Activated gamma-delta T cell treated with Interleukin-2 at 50 U/mL for 16 hours (primary cell): ENCODE measurements at places on chromosomes 5 and 9.

GRCh38 chr5:150320044-150320613, 17.4 kb upstream of the ARSI start:
- no peak for DNase-seq

DNA sequence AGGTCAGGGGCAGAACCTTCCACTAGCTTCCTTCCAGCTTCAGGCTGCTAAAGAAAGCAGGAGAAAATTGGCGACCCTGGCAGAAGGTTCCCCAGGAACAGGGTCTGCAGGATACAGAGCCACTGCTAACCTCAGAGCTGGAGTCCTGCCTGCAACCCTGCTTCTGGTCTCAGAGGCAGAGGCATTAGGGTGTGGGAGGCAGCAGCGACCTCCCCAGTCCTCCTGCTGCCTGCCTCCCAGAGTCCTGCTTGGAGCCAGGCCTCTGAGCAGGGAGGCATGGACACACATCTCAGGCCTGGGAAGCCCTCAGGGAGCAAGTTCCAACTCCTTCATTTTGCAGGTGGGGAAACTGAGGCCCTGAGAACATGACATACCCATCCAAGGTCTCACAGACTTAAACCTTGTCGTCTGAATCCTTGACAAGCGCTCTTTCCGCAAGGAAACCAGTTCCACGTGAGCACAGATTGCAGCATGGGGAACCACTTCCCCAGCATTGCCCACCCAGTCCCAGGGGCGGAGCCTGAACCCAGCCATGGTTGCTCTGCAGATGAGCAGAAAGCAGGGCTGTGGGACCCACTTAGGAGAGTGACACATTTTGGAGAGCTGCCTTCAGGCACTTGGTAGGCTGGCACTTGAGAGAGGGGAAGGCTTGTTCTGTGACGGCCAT, 28.2 kb upstream of the HAND1 start:
- no peak for DNase-seq

GRCh38 chr5:10576790-10577189, 12.9 kb downstream of the ANKRD33B start:
- no peak for DNase-seq

- no peak for DNase-seq
Observed at GRCh38 chr5:67802766-67803165, 412.8 kb upstream of the PIK3R1 start.

GRCh38 chr9:131555841-131556673, 10.7 kb downstream of the PRRT1B start:
- no peak for DNase-seq

GRCh38 chr5:178080618-178081410, 32.5 kb upstream of the N4BP3 start:
- DNase-seq = no peak

GRCh38 chr9:72396247-72397091, 31.5 kb upstream of the ZFAND5 start:
- DNase-seq = no peak

DNA sequence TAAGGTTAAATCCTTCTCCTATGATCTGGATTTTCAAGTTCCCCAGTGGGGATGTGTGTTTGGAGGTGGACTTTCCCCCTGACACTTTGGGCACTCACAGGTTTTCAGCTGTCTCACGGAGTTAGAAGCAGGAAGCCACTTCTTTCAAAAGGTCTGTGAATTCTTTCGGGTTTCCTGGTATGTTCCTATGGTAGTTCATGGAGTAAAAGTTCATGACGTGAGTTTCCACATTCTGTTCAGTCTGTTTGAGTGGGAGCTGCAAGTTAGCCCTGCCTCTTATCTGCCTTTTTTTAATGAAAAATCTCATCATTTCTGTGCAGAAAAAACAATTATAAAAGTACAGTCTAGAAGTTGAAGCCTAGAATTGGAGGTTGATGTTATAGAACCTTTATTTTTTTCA, 24.9 kb upstream of the SNCAIP start:
- no peak for DNase-seq

DNA sequence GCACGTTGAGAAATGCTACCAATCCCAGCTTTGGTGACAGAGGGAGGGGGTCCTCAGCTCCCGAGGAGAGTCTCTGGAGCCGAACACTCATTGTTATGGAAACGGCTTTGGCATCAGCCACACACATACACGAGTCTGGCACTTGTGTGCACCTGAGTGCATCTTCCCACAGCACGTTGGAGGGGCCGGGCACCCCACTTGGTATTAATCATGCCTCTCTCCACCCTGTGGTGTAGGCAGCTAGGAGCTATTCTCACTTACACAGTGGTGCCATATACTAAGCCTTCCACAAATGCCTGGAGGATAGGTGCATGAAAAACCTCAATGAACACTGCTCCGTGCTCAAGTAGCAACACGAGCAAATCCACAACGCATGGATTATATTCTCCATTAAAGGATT, 133.9 kb upstream of the PANK3 start:
- DNase-seq = no peak

DNA sequence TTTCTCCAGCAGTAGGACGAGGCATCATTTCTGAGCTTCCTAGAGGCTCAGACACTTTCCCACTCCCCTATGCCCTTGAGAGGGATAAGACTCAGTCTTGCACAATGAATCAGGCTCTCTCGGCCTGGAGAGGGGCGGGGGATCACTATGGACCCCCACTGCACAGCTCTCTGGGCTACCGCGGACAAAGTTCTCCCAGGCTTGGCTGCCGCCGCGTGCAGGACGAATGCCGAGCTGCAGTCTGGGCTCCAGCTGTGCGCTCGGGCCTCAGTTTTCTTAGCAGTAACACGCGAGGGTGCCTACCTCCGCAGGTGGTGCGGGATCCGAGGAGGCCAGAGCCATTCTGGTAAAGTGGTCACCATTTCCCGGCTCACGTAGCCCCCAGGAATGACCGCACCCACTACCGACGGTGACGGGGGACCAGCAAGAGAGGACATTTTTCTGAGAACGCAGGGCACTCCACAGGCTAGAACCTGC, 3.4 kb upstream of the MYORG start:
- no peak for DNase-seq

GRCh38 chr5:102792705-102793104, 37.6 kb downstream of the PAM start:
- no peak for DNase-seq

DNA sequence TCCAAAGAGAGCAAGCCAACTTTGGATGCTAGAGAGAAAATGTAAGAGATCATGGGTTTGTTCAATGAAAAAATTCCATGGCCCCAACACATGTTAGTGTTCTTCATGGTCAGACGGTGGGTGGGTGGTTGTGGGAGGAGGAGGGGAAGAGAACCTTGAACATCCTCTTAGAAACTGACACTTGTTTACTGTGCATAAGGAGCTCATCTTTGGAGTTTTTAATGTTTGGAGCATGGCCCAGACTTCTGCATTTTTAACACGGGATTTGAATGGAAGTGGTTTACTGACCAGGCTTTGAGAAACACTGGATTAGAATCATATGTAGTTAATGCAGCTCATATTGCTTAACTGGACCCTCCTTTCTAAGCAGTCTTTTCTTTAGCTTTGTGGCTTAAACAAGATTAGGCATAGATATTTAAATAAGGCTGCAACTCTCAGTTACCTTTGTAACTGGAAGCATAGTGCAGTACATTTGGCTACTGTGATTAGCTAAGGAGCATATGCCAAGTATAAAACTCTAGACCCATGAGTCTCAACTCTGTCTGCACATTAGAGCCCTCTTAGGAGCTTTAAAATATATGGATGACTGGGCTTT, 60.1 kb downstream of the FOCAD start:
- no peak for DNase-seq

GRCh38 chr9:94648185-94648584, 8.9 kb upstream of the FBP1 start:
- DNase-seq = no peak

DNA sequence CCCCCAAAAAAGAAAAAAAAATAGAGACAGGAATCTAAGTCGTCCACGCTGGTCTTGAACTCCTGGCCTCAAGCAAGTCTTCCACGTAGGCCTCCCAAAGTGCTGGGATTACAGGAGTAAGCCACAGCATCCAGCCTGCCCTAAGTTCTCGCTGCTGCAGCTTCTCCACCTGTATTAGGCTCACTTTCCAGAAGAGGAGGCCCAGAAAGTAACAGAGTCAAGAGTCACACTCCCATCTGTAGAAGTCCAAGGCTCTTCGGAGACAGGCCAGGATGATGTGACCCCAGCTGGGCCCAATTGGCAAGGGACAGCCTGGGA, 1.8 kb downstream of the EEIG1 start:
- DNase-seq = no peak

DNA sequence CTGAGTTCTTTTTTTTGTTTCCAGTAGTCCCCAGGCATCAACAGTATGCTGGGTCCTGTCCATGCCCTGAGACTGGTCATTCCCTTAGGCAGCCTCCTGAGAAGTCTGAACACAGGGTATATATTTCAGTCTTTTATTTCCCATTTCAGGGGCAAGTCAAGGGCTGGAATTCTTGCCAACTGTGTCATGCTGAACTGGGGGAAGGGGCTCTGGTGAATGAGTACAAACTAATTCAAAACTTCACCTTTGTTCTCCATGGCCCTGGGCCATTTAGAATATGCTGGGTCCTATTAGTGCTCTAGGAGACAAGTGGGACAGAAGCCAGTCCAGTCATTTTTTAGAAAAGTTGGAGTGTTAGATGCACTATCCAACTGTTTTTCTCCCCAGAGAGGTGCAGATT, 170.3 kb downstream of the TMC1 start:
- DNase-seq = no peak

GRCh38 chr9:134752471-134753168, 111.0 kb downstream of the COL5A1 start:
- no peak for DNase-seq

DNA sequence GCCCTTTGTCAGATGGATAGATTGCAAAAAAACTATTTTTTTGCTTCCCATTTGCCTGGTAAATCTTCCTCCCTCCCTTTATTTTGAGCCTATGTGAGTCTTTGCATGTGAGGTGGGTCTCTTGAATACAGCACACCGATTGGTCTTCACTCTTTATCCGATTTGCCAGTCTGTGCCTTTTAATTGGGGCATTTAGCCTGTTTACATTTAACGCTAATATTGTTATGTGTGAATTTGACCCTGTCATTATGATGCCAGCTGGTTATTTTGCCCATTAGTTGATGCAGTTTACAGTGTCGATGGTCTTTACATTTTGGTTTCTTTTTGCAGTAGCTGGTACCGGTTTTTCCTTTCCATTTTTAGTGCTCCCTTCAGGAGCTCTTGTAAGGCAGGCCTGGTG, 13.0 kb upstream of the DEPDC1B start:
- DNase-seq = no peak

DNA sequence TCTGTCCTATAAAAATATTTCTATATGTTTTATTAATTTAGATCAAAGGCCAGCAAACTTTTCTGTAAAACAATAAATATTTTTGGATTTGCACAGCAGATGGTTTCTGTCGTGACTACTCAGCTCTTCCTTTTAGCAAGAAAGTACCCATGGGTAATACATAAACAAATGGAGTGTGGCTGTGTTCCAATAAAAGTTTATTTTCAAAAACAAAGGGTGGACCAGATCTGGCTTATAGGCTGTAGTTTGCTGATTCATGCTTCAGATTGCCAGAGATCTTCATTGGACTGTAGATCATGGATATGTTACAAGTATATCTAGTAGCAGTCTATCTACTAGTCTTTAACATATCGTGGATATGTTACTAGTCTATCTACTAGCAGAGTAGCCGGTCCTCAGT, 590.5 kb downstream of the CSNK1G3 start:
- DNase-seq = no peak

DNA sequence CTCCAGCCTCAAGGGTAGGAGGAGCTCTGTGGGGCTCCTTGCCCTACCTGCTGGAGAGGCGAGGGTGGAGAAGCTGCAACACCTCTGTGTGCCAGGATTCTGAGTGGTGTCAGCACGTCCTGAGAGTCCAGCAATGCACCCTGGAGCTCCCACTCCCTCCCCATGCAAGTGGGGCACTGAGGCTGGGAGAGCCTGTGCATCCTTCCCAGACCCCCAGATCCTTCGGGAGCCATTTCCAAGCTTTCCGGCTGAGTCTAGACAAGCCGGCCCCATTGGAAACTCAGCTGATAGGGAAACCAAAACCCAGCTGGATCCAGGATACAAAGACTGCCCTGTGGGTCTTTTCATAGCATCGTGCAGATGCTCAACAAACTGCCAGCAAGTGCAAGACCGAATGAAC, 1.8 kb downstream of the FAM163B start:
- DNase-seq = no peak

DNA sequence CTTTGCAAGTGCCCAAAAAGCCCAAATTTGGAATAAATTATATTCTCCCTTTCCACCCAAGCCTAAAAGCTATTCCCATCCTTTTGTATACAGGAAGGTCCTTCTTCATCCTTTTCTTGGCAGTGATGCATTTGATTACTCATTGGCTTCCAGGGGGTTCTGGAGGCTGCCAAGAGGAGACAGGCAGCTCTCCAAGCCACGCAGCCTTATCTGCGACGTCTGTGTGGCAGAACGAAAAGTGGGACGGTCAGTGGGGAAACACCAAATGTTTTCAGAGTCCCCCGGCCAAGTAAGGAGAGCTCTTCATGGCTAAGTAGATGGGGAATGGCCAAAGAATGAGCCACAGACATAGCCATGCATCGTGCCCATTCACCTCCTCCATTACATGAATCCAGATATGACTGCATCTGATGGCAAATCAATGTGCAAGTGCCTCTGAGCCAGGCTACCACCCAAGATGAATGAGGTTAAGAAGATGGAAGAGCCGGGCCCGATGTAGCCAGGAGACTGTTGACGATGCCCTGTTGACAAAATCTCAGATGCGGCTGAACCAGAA, 12.1 kb downstream of the ADAM19 start:
- no peak for DNase-seq

DNA sequence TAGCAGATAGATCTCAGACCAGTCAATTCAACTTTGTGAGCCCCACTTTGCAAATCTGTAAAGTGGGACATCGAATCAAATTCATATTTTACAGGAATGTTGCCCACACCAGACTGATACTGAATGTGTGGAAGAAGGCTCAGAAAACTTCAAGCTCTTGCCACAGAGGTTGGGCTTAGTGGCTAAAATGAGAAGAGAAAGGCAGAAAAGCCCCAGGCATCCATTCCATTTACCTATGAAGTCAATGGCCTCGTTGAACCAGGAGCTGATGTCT, 1.7 kb downstream of the DUSP1 start:
- no peak for DNase-seq

DNA sequence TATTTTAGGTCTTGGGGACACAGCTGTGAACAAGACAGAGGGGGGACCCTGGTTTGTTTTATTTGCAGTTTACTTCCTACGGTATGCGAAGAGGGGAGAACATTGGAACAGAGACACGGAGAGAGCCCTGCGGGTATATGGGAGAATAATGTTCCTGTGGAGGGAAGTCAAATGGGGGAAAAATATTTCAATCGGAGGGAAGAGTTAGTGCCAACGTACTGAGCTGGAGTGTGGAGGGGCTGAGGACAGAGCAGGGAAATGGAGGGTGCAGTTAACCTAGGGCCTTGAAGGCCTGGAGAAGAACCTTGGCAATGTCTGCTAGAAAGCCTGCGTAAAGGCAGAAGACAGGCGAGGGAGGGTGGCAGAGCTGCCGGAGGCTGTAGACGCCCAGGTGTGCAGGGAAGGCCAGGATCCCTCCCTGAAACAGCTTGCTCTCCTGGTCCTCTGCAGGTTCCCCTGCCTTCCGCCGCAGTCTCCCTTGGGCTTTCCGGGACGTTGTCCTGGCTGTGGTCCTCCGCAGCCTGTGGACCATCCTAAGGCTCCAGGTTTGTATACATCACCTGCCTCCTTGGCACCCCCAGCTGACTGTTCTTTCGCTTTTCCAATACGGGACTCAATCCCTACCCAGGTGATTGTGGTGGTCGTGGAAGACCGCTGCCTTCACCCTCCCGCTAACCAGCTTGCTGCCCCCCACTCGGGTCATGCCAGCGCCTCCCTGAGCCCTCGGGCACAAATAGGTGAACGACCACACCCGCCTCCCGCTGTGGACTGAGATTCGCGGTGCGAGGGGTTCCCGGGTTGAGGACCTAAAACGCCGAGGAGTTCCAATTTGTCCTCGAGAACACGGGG, 1.9 kb upstream of the RACK1 start:
- no peak for DNase-seq
